ENCODE measurements at places on chromosomes 2 and 18.

DNA sequence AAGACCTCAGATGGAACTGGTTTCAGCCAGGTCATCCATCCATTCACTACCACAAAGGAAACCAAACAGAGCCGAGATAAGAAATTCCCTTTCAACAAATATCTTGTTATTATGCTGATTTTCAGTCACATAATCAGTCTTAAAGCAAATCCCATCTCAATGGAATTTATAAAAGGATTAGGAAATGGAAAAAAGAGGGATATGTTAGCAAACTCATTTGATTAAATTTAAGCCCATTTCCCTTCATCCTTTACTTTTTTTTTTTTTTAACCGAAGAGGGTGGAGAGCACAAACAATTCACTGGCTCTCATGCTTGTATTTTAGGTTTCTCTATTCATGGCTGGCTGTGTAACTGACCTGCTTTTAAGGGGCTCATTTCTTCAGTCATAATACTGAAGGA lies 109.0 kb upstream of the GATA6 start:
- no peak for DNase-seq

DNA sequence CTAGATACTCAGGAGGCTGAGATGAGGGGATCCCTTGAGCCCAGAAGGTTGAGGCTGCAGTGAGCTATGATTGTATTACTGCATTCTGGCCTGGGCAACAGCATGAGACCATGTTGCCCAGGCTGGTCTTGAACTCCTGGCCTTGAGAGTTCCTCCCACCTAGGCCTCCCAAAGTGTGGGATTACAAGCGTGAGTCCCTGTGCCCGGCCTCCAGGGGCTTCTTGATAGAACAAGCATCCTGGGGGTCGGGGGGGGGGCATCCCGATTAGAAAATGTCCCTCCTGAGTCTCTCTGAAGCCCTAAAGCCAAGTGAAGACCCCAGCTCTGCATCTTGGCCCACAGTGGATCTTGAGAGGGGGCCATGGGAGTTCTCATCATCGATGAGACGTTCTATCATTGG lies 22.3 kb upstream of the EFHD1 start:
- DNase-seq, result no peak

DNA sequence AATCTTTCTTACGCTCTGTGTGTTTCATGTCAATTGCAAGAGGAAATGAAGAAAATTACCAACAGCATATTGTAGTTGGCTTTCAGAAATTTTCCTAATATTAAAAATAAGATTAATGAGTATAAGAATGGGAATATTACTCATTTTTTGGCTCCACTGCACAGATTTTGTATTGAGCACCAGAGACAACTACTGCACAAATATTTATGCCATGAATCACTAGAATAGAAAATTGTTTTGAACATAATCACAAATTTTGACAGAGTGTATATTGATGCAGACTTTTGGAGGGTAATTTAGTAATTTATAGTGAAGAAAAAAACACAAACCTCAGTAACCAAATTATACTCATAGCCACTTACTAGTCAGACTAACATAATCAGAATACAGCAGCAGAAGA lies 118.3 kb downstream of the DOK6 start:
- no peak for DNase-seq

DNA sequence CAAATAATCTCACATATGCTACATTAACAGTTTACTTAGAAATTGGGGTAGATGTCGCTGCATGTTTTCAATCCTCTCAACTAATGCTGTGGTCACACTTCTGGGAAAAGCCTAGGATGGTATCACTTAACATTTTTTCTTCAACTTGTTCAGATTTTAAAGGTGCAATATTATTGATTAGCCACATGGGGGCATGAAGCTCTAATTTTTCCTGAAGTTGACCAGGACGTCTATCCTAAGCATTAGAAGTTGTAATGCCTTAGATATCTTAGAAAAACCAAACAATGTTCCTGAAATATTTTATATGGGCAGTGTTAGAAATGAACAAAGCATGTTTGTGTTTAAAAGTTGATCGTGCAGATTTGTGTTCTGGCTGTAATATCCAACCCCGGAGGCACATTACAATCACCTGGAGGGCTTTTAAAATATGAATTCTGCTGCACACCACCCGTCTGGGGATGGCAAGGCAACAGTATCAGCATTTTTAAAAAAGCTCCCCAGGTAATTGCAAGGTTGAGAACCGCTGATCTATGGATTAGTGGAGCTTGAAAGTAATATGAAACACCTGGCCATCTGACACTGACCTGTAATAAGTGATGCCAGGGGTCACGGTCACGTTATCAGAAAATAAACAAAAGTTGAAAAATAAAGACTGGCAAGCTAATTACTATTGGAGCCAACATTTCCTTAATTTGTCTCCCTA lies 100.5 kb upstream of the LMAN1 start:
- DNase-seq, result no peak

GRCh38 chr2:85988914-85989270 lies 100.1 kb upstream of the ST3GAL5 start:
- DNase-seq, result no peak

- no peak for DNase-seq
Observed at GRCh38 chr2:106700616-106701015, 185.4 kb downstream of the ST6GAL2 start.

- DNase-seq, result peak; percentile 53
Observed at GRCh38 chr2:64989126-64989981, at the start of gene SLC1A4. Gene SLC1A4, plus strand, starts transcription at chr2:64989399. Its CDS starts 245 bp downstream, at chr2:64989644.

DNA sequence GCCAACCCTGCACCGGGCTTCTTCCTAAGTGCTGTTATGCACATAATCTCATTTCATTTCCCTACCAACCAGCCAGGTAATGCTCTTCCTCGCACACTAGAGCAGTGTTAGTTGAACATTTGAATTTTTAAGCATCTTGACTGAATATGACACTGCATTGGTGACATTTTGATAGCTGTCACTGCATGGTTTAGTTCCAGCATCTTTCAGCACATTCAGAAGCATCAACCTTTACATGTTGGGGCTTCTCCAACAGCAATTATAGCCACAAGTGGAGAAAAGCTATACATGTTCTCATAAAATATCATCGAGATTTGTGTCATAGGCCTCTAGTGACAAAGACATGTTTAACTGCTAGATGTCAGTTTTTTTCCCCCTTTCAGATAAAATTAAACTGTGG lies 230.1 kb upstream of the FOSL2 start:
- no peak for DNase-seq

- DNase-seq, result no peak
Observed at GRCh38 chr2:151720521-151720920, 13.8 kb downstream of the NEB start.

DNA sequence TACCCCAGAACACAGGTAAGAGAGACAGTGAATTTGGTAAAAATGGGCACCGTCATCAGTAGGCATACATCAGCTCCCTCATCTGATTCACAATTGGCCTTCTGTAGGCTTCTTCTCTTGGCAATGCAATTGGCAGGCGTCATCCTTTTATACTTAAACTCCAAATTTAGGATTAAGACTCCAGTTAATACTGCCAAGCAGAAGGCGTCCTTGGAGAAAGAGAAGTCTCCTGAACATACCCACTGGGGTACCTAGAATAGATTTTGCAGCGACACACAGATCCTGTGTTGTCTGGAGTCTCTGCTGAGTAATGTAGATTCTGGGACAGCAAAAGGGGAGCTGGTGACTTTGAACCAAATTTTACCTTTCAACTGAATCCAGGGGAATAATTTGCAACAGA lies 592 bp upstream of the METAP1D start:
- DNase-seq, result no peak

- no peak for DNase-seq
Observed at GRCh38 chr18:68962623-68963022, 164.7 kb downstream of the CCDC102B start.

DNA sequence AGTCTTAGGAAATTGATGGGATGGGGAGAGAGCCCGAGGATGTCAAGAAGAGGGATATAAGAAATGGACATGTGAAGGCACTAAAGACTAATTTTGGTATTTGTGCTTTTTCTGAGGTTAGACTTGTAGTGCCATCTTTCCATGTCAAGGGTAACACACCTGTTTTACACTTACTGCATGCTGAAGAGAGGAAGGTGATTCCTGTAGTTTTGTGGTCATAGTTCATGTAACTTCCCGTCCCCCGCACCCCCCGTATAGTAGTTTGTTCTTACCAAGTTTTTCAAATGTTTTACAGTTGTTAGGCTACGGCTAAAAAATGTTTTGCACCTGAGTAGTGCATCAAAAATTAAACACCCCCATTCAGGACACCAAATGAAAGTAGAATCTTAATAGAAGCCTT lies 73.8 kb downstream of the CLIP4 start:
- no peak for DNase-seq

GRCh38 chr2:173978447-173978846 lies 13.3 kb upstream of the SP3 start:
- DNase-seq, result no peak

- DNase-seq, result no peak
Observed at GRCh38 chr2:224722770-224723169, 6.6 kb upstream of the CCDC195 start.

GRCh38 chr2:134170294-134170693 lies 83.6 kb upstream of the MGAT5 start:
- no peak for DNase-seq

DNA sequence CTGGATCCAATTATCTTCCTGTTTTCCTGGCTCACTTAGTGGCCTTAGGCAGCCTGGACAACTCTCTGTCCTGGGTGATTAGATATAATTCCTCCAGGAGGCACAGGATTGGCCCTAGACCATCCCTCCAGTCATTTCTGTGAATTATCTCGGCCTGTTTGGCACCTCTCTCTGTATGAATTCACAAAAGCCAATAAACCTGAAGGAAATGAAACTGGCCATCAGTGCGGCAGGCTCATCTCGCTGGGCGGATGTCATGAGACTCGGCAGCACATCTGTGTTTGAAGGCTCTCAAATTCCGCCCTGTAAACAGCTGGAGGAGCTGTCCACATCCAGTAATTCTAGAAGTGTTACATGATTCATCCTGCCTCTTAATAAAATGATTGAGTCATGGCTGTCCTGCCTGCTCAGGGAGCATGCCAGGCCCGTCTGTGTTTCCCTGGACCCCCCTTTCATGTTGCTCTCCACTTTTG lies 38.6 kb downstream of the ACOXL start:
- no peak for DNase-seq

DNA sequence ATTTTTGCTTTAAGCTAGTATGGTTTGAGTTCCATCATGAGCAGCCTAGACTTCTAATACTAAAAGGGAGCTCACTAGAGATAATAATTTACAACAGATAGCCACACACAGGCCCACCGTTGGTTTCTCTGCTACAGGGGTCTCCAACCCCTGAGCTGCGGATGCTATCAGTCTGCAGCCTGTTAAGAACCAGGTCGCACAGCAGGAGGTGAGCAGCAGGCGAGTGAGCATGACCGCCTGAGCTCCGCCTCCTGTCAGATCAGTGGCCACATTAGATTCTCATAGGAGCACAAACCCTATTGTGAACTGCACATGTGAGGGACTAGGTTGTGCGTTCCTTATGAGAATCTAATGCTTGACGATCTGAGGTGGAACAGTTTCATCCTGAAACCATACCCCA lies 150.6 kb downstream of the HRH4 start:
- no peak for DNase-seq

DNA sequence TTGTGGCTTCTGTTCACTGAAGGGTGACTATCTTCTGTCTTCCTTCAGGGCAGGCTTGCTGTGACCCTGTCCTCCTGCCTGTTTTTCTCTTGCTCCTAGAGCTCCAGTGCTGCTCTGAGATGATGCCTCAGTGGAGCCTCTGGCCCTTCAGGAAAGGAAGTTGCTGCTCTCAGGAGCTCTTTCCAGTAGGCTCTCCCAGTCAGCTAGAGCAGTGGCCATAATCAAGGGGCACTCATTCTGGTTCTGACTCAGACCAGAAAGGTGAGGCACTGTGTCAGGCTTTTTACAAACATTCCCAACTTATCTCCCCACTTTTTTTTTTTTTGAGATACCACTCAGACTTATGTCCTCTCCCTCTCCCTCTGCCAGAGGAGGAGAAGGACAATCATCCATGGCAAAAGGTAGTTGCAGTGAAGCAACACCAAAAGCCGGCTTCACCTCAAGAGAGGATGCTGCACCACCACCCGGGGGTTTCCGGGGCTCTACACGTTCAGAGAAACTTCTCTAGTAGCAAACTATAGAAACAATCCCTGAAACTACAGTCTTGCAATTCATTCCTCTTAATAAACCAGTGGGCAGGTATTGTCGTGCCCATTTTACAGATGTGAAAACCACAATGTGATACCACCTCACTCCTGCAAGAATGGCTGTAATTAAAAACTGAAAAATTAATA lies 115.4 kb downstream of the ACTR3 start:
- DNase-seq, result no peak

Measured in stimulated activated CD8-positive, alpha-beta memory T cell treated with anti-CD3 and anti-CD28 coated beads, Interleukin-12 subunit alpha, Interleukin-12 subunit beta, amount 100 ng/mL, for 1 hour (primary cell).